ENCODE measurements at places on chromosomes 2 and 18.

GRCh38 chr18:3179430-3180089, 40.2 kb downstream of the MYOM1 start:
- DNase-seq: no peak

- DNase-seq: no peak
These were observed 93.2 kb upstream of the DLX2 start for GRCh38 chr2:172195836-172196376.

GRCh38 chr2:27290549-27290948, 8.3 kb downstream of the TRIM54 start:
- DNase-seq: no peak

- DNase-seq: no peak
These were observed 93.4 kb upstream of the MSH2 start for GRCh38 chr2:47309472-47309951.

GRCh38 chr2:120013597-120014223, 833 bp downstream of the EPB41L5 start:
- DNase-seq: peak; percentile 52

DNA sequence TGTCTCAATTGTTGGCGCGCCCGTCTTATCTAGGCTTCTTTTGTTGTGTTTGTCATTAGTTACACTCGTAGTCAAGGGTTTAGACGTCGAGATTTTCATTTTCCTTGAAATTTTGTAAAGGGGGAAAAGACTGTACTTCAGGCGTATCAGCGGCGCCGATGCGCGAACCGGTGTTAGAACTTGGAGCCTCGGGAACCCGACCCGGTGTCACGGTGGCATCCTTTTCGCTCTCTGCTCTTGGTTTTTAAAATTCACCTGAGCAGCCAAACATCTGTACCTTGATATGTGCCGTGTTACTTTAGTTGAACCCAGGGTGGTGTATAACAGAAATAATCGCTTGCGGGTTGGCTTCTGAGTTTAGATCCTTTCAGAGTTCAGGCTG, 643 bp downstream of the RMC1 start:
- DNase-seq: no peak

DNA sequence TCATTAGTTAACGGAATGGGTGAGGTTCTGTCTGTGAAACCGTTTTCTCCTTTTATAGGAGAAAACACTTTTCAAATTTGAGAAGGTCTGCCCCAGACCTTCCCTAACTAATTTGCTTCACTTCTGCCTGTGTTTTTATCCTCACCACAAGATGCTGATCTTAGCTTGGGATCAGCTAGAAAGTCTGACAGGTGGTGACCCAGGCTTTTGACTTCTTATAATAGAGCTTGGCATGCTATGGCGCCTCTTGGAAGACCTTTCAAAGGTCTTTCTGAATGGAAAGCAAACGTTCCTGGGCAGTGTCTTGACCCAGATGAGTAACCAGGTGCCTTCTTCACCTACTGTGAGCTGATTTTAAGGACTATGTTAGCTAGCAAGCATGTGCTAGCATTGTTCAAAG, 91.4 kb downstream of the LYPD6 start:
- DNase-seq: no peak

GRCh38 chr18:47203626-47204464, 27.7 kb upstream of the IER3IP1 start:
- no peak for DNase-seq

DNA sequence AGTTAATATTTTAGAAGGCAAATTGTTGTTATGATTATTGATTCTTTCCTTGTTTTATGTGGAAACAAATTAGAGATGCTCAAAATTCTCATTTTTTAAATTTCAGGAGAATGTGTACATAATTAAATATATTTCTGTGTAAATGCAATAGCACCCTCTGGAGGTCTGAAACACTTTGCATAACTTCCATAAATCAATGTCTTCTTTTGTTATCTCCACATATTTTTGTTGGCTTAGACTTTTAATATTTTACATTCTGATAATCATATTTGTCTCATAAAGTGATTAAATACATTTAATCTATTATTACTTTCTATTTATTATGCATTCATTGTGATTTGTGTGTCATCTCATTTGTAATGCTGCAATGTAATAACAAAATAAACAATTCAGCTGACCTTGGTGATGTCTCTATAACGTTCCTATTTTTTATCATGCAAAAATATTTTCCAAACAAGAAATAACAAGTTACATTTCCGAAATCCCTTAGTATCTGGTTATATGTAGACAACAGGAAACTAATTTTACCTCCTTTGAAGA, 201.8 kb upstream of the GALNT5 start:
- peak; percentile 25 for DNase-seq

DNA sequence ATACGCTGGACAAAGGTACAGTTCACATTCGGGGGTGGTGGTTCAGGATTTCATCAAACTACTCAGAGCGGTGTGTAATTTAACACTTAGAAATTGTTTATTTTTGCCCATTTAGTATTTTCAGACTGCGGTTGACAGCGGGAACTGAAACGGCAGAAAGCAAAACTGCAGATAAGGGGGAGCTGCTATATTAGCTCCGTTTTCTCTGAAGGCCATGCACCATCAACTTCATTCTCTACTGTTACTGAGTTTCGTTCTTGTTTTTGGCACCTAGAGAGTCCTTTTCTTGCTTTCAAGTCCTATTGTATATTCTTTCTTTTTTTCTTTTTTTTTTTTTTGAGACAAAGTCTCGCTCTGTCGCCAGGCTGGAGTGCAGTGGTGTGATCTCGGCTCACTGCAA, 121.5 kb upstream of the SP3 start:
- DNase-seq: no peak

GRCh38 chr2:106338043-106338442, 130.2 kb downstream of the RGPD3 start:
- no peak for DNase-seq

DNA sequence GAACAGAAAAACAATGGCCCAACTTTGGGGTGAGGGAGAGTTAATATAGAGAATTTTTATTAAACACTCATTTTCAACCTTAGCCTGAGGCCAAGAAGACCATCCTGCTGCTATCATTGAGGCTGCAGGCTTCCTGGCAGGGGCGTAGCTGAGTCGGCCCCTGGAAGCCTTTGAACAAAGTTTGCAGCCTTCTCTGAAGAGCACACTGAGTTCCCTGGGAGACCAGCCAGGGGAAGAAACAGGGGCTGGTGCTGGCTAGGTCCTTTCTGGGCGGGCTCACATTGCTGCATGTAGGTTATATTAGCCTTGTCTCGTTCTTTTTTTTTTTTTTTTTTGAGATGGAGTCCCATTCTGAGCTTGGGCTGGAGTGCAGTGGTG, 126.8 kb upstream of the HS6ST1 start:
- DNase-seq: no peak

DNA sequence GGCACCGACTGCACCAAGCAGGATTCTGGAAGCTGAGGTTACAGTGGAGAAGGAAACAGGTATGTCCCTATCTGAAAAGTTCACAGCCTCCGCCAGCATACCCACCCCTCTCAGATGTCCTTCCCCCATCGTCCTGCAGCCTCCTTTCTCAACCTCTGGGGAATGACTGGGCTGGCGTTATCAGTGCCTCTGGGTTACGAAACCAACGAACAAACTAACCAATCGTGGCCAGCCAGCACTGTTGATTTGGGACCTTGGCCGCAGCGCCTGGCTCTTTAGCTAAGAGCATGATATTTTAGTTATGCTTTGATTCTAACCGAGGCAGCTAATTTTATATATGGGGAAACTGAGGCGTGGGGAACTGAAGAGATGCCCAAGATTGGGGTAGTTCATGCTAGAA, 233.0 kb downstream of the TFCP2L1 start:
- no peak for DNase-seq

GRCh38 chr18:45202061-45202460, 413.2 kb upstream of the SLC14A2 start:
- no peak for DNase-seq

- DNase-seq: peak; percentile 81
These were observed 37.1 kb upstream of the ZCCHC2 start for GRCh38 chr18:62485684-62486083.

DNA sequence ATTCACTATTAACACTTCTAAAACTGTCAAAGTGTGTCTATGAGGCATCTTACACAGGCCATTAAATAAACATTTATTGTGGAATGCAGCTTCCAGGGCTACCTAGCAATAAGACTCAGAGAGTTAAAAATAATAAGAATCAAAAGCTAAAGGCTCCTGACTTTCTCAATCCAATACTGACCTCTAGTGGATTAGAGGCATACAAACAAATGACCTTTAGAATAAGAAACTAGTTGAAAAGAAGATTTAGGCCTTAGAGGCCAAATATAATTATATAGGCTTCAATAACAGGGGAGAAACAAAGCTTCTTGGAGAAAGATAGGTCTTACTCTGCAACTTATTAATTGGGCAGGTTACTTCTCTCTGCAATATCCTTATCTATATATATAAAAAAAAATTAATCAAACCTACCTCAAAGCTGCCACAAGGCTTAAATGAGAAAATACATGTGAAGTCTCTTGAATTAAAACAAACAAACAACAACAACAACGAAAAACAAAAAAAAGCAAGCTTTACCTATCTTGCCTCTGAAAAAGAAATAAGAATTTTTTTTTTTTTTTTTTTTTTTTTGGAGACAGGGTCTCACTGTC, 246.1 kb downstream of the EXOC6B start:
- DNase-seq: peak; percentile 41

- DNase-seq: no peak
These were observed 44.2 kb downstream of the CEP192 start for GRCh38 chr18:13035249-13035914.

GRCh38 chr18:56541340-56541739, 97.1 kb downstream of the TXNL1 start:
- DNase-seq: no peak

DNA sequence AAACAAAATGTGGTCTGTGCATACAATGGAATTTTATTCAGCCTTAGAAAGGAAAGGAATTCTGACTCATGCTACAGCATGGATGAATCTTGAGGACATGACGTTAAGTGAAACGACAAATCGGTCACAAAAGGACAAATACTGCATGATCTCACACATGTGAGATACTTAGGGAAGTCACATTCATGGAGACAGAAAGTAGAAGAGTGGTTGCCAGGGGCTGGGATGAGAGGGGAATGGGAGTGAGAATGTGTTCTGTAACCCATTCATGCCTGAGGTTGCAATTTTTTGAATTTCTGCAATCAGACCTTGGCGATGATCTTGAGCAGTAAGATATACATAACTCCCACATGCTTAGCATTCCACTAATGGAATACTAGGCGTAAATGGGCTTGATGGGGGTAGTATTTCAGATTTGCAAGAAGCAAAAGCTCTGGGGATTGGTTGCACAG, 22.0 kb downstream of the FHL2 start:
- DNase-seq: no peak

DNA sequence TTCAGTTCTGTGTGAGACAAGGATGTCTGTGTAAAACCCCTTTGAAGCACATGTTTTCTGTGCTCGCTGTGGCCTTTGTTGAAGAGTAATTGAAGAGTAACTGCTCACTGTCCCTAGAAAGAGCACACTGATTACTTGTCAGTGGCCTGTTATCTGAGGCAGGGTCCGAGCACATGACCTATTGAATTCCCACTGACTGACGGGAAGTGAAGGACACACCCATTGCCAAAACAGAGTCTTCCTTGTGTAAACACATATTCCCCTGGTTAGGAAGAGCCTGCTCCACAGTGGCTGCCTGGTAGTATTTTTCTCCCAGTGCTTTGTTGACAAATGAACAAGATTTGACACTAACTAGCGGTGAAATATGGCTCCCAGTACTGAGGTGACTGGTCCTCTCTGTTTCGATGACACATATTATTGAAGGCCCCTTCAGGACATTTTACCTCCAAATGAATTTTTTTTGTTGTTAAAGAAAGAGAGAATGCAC, 148.5 kb upstream of the GYPC start:
- DNase-seq: no peak

GRCh38 chr2:179393481-179393880, 128.8 kb upstream of the SESTD1 start:
- DNase-seq: no peak

GRCh38 chr18:10320791-10321190, 133.6 kb upstream of the APCDD1 start:
- no peak for DNase-seq

GRCh38 chr2:70328921-70329561, 27.2 kb upstream of the FAM136A start:
- DNase-seq: peak; percentile 38

DNA sequence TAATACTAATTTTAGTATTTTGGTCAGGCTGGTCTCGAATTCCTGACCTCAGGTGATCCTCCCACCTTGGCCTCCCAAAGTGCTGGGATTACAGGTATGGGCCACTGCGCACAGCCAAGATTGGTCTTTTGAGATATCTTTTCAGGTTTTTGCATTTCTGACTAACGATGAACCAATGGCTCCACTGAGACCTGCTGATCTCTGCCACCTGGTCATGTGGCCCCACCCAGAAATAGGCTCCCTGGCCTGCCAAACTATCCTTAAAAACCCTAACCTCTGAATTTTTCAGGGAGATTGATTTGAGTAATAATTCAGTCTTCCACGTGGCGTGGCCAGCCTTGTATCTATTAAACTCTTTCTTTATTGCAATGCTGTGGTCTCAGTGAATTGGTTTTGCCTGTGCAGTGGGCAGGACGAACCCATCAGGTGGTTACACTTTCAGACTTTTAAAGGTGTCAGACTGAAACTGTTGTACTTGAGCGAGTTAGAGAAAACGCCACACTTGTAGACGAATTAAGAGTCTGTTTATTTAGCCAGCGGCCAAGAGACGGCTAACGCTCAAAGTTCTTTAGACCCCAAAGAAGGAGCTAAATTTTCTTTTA, 85.8 kb upstream of the MSH6 start:
- DNase-seq: no peak

DNA sequence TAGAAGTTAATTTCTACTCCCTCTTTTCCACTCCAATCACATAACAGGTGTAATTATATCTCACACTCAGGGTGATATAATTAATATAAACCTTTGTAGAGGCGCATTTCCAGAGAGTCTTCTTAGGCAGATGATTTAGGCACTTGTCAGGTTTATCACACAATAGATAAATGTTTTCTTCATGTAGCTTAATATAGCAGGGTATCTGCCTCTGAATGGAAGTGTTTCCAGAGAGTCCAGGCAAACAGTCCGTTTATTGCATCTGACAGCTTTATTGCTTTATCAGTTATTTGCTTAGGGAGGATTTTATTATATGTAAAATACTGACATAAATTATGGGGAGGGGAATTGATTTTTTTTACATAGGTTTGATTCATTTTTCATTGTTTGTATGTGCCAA, 766.3 kb downstream of the SLC4A3 start:
- no peak for DNase-seq

DNA sequence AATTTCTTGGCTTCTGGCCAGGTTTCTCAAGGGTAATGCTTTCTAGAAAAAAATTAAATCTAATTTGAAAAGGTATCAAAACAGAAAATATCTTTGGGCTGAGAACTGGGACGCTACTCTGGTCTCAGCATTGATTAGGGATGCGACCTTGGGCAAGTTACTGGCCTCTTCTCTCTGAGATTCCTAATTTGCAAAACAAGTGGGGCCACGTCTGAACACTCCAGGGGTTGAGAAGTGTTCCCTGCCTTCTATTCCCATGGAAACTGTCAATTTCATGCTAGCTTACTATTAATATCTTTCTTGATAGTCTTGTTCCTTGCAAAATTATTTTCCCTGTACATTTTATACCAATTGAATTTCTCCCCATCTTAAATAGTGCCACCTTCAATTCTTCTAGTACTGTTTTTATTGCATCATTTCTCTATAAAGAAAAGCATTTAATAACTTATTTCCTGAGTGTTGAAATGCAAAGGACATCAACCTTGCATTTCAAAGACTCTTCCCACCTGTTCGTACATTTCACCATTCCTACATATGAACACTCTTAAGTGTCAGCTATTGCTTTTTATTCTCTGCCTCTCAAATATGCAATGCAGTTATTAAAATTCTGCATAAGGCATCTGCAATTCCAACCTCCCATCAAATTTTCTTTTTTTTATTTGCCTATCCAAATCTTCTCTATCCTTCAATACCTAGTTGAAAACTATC, 118.3 kb upstream of the DSEL start:
- no peak for DNase-seq

- DNase-seq: no peak
These were observed 68.9 kb downstream of the PRPF40A start for GRCh38 chr2:152648336-152648735.

All from NCI-H345 (cell line).